M059J (cell line): ENCODE measurements at places on chromosomes 3 and 15. TPM values are rescaled to one million over a fixed set of nuclear protein-coding genes. Genes with fewer than 3 reads are reported as not detected.

DNA sequence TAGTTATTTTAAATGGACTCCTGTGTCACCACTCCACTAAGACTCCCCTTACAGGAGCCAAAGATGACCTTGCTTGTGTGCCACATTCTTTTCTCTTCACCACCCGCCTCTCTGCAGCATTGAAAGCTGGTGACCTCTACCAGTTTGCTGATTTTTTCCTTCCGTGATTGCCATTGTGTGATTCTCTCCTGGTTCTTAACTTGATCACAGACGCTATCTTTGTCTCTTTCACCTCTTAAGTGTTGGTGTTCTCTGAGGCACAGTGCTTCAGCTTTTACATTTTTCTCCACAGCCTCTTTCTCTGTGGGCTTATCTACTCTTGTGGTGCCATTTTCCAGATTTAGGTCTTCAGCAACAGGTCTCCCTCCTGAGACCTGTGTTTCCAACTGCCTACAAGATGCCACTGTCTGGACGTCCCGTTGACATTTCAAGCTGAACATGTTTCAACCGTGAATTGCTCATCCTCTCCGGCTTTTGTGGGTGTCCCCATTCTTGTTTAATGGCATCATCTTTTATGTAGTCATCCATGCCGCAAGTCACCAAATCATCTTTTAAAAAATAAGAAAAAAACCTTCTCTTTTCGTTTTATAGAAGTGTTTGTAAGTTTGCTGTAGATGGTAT, 26.5 kb downstream of the IQGAP1 start:
- no peak for DNase-seq

DNA sequence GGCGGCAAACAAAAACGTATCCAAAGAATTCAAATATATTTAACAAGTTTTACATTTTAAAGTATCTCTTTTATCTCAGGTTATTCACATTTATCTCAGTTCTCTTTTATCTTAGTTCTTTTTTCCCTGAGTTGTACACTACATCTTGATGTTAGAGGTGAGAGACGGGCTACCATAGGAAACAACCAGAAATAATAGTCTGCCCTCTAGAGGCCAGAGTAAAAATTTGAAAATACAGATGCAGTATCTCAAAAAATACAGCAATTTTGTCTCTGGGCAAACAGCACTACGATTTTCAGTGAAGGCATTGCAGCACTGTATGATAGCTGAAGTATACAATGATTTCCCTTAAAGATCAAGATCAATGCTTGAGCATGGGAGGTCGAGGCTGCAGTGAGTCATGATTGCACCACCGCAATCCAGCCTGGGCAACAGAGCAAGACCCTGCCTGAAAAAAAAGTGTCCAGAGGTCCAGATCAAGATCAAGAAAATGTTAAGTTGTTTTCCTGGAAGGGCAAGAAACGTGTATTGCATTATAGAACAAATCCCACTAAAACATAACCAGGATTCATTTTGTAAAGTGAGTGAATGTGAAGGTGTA, 82.6 kb upstream of the ATP11B start:
- DNase-seq, result peak; percentile 38

DNA sequence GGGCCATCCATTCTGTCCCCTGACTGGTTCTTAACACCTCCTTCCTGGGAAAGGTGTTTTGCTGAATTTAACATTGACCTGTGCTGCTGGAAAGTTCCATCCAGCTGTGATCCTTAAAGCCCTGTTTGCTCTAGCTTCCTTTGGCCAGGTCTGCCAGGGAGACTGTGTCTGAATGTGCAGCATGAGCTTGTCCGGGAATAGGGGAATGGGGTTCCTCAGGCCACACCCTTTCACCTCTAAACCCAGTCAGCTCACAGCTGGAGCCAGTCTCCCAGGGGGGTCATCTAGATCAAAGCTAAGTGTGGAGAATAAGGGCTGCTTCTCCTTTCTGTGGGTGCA, 174.3 kb downstream of the CHDH start:
- no peak for DNase-seq

DNA sequence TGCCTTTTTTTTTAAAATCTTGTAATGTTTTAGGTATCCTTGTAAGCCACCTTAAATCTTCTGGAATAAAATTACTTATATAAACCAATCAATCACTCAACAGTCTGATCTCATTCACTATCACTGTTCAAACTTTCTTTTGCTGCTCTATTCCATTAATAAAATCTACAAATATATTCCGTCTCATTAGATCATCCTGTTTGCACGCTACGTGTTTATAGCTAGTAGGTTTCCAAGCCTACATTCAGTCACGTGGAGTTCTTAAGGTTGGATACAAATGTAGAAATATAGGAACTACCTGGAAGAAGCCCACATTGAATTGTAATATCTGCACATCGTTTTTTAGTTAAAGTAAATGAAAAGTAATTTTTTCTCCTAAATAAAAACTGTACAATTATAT, 274.8 kb upstream of the CNTN4 start:
- no peak for DNase-seq

- no peak for DNase-seq
Observed at GRCh38 chr3:97952872-97953271, 19.4 kb downstream of the RIOX2 start.

Gene TJP1
- total RNA-seq, result 18.2 and 45.2 TPM in 2 replicates

DNA sequence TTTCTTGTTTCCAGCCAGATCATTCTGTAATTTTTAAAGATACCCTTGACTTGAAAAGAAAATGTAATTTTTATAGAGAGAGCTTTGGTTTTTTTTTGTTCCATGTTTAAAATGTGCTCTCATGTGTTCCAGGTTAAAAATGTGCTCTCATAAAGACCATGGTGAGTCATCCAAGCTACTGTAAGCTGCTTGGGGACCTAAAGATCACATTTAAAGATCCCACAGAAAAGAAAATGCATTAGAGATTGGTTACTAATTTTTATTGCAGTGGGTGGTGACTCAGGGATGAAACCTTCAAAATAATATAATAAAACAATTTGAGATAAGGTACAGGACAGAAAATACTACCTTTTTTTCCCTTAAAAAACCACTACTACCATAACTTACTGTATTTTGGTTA, 11.0 kb downstream of the TCF12 start:
- peak; percentile 71 for DNase-seq

DNA sequence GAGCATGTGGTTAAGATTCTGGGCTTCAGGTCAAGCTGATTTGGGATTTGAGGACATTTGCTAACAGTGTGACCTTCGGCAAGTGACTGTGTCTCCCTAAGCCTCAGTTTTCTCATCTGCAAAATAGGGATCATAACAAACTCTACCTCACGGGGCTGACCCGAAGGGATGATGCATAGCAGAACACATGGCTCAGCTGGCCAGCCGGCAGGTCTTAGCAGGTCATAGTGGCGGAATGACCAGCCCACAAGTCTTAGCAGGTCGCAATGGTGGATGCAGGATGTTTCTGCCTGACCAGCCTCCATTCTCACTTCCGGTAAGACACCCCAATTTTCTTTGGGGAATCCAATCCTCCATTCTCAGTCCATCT, 63.3 kb downstream of the IQSEC1 start:
- DNase-seq, result no peak

Gene HYAL1
- total RNA-seq, result not detected in 2 replicates

- DNase-seq, result peak; percentile 67
Observed at GRCh38 chr3:8743021-8743601, 9.5 kb downstream of the CAV3 start.

DNA sequence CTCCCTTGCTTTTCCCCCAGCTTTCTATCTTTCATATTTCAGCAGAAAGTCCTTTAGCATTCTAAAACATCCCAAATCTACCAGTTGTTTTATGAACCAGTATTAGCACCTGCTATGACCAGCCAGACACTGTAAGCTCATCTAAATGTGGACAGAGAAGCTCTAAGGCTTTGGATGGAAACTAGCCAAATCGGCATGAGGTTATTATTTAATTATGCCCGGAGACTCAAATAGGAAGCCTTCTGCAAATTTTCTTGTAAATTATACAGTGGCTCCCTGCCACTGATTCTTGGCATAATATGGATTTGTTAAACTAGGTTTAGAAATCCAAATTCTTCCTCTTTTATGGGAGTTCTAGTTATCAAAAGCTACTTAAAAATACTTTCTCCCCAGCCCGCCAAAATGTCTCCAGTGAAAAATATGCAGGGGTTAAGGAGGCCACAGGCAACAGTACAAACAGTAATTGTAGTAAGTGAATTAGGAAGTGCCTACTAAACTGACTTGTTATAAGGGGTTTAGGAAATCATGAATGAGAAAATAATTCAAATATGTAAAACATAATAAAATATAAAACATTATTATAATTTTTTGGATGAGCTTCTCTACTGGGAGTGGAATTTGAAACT, 15.4 kb downstream of the MYH15 start:
- DNase-seq, result no peak

Gene PIF1
- total RNA-seq, result 9.0 and 11.1 TPM in 2 replicates

Gene CISH
- total RNA-seq, result 0.81 and 0.99 TPM in 2 replicates

Gene SLC9C1
- total RNA-seq, result not detected in 2 replicates

DNA sequence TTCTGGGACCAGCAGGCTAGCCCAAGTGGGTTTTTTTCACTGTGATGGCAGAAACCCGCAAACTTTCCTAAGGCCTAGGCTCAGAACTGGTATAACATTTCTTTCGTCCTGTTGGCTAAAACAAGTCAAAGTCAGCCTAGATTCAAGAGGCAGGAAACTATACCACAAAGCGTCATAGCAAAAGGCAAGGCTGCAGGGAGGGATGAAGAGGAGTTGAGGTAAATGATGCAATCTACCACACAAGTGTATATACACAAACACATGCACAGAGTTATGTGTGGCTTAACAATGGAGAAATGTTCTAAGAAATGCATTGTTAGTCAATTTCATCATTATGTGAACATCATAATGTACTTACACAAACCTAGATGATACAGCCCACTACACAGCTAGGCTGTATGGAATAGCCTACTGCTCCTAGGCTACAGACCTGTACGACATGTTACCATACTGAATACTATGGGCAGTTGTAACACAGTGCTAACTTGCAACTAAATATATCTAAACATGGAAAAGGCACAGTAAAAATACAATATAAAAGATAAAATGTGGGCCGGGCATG, 225.6 kb downstream of the TBL1XR1 start:
- no peak for DNase-seq

Gene MAP1A
- 1.7 and 3.8 TPM in 2 replicates for total RNA-seq

- DNase-seq, result peak; percentile 51
Observed at GRCh38 chr15:58019503-58020376, 45.8 kb downstream of the ALDH1A2 start.

Gene FBXW12
- total RNA-seq, result not detected in 2 replicates

Gene CILP
- 0.02 TPM in 1 of 2 replicates, not detected in the other for total RNA-seq

DNA sequence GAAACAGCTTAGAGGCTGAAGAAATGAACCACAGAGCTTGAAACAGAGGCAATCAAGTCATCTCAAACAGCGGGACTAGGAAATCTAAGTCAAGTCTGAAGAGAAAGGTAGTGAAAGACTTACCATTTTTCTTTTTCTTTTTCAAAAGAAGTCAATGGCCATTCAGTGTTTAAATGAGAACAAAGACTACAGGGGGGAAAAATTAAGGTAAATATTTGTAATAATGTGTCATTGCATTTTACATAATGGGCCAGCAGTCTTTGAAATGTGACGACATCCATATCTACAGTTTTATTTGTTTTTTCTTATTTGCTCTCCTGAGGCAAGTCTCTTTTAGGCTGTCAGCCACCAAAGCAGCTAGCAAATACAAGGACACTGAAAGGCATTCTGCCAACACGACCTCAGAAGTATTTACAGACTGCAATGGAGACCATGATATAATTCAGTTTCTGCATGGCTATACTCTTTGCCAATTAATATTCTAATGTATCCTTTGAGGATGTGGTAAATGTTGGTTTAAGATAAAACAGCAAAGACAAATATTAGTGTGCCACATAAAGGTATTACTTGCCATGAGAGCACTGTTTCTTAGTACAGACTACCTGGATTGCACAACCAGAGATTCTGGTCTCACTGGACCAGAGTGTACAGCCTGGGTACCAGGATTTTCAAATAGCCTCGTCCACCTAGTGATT, 307.0 kb upstream of the THBS1 start:
- peak; percentile 90 for DNase-seq

- no peak for DNase-seq
Observed at GRCh38 chr3:117527346-117527745, 817.8 kb downstream of the TUSC7 start.

GRCh38 chr15:91882858-91883586, 29.5 kb downstream of the SLCO3A1 start:
- DNase-seq, result peak; percentile 64

Gene C3orf62
- 0.34 and 4.7 TPM in 2 replicates for total RNA-seq

GRCh38 chr15:79294075-79294474, 11.6 kb downstream of the ANKRD34C start:
- no peak for DNase-seq

DNA sequence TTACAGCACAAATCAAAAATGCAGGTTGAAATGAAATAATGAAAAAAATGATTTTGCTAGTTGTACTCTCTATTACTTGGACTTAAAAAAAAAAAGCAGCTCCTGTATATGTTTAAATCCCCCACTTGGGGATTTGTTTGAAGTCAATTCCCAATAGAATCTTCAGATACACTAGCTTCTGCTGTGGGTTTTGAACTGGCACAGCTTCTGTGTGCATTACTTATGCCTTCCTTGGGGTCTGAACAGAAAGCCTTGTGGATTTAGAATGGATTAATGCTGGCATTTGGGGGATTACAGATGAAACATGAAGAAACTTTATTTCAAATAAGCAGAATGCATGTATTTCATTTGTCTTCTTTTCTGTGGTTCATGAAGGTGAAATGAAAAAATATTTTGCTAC, 513.2 kb upstream of the TBL1XR1 start:
- DNase-seq, result no peak

DNA sequence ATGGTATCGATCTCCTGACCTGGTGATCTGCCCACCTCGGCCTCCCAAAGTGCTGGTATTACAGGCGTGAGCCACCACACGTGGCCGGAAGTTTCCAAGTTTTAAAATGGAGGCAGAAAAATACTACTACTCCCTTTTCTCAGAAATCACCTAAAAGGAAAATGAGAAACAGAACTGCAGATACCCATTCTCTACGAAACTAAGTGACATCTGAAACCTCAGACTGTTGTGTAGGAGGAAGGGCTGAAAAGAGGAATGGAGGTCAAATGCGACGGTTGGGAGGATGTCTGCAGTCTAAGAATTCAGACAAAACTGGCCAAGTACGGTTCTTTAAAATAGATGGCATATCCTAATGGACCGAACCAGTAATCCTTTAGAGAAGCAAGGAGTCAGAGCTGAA, 24.1 kb downstream of the WDR48 start:
- no peak for DNase-seq

Gene TRH
- not detected in 2 replicates for total RNA-seq

DNA sequence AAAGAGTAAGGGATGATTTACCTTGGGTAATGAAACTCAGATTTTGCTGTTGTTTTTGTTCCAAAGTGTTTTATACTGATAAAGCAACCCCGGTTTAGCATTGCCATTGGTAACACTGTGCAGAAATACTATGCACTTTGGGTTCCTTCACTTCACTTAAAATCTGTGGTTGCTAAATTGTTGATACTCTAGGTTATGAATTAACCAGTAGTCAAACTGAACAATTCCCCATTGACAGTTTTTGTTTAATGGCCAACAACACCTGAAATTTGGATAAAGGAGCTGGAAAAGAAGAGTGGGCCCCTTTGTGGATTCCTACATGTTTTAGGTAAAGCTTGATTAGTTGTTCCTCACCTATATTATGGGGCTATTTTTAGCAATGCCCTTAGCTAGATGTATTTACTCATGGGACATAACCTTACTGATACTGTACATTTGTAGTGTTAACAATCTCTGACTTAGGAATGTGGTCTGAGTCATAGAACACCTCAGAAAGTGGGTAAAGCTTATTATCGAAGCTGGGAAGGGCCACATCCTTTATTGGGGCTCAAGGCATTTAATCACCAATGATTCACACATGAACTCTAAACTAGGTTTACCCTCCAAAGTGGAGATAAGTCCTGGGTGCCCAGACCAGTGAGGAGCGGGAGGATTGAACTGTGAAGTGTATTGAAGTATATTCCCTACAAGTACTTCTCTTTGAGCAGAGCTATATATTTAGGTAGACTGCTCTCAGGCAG, 29.5 kb upstream of the THRB start:
- peak; percentile 57 for DNase-seq

GRCh38 chr3:35779611-35780010, 140.3 kb downstream of the ARPP21 start:
- no peak for DNase-seq
